Caco-2 (cell line): ENCODE measurements at places on chromosomes 7 and 10. TPM values are rescaled to one million over a fixed set of nuclear protein-coding genes. Genes with fewer than 3 reads are reported as not detected.

DNA sequence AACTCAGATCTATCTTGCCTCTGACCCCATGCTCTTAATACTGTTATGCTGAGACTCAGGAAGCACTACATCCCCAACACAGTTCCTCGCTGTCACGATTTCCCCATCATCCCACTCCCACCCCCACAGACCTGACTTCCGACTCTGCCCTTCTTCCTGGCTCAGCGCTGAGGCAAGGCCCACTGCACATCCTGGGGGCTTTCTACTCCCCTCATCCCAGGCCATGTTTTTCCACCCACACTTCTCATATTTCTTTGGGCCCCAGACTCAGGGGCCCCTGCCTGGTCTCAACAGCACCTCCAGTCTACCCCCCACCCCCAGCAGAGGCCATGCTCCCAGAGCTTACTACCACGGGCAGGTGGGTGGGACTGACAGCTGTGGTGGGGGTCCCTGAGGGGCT, 7.7 kb upstream of the NDST2 start:
- H3K27ac ChIP-seq: no peak overlapping the region
- H3K36me3 ChIP-seq: peaks cover 5% of the 10 kb centered on the region
- H3K4me3 ChIP-seq: no peak overlapping the region
- H3K4me1 ChIP-seq: no peaks in the 10 kb centered on the region
- DNase-seq: no peak

DNA sequence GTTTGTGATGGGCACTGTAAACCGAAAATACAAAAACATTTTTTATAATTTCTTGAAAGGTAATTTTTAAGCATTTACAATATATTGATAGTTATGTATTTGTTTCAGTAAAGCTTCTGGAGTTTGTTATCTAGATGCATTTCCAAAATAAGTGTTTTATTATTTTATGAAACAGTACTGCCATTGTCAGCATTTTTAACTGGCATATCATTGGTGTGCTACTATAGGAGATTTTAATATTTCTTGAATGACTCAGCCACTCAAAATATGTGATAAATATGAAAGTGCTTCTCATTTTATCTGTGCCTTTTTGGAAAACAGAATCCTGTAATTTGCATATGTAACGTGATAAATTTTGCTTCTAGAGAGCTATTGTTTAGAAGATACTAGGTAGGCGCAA, 97.9 kb downstream of the ANKIB1 start:
- no peaks in the 10 kb centered on the region; the same call in 1 of the 2 replicates for H3K36me3 ChIP-seq
- H3K4me1 ChIP-seq: no peaks in the 10 kb centered on the region
- H3K4me3 ChIP-seq: no peak overlapping the region
- H3K27me3 ChIP-seq: no peaks in the 10 kb centered on the region
- no peak overlapping the region for H3K27ac ChIP-seq
- DNase-seq: no peak

Gene PNLIP
- not detected in 2 replicates for total RNA-seq

Gene AMZ1
- total RNA-seq: 0.07 and 0.11 TPM in 2 replicates

DNA sequence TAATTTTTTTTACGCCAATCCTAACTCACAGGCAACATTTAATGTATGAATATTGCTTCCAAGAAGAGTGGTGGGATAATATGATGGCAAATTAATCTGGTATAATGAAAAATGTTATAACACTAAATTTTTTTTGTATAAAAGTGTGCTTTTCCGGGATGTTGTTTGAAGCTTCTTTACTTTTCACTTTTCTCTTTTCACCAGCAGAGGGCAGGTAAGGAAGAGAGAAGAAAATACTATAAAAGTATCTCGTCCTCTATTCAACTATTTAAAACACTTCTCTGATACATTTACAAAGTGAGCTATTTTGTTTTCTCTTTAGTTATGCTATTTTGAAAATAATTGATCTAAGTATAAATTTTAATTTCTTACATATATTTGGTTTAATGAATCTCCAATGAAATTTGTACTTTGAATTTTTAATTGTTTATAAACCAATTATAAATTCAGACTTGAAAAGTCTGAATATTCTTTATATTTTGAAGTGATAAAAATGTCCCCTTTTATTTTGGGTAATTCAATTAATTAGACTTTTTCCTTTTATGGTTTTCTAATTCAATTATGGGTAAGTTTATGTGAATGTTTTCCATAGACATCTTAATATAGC, 20.7 kb upstream of the CFTR start:
- H3K27me3 ChIP-seq: no peaks in the 10 kb centered on the region
- no peak overlapping the region for H3K27ac ChIP-seq
- H3K4me3 ChIP-seq: no peak overlapping the region
- H3K4me1 ChIP-seq: 0 out of 2 replicates have a peak, but pooled peaks cover 2% of the 10 kb centered on the region

DNA sequence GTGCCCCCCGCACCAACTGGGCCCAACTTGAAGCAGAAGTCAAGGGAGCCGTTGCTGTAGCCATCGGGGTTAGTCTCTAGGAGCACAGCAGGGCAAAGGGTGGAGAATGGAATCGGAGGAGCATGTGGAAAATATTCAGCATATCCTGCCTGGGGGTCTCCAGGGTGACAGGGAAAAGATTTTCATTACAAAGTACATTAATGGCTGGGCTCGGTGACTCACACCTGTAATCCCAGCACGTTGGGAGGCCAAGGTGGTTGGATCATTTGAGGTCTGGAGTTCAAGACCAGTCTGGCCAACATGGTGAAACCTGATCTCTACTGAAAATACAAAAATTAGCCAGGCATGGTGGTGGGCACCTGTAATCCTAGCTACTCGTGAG, 53.8 kb upstream of the ABLIM1 start:
- no peak overlapping the region for H3K4me3 ChIP-seq
- H3K36me3 ChIP-seq: no peaks in the 10 kb centered on the region
- H3K27me3 ChIP-seq: no peaks in the 10 kb centered on the region
- DNase-seq: no peak
